ENCODE measurements at places on chromosomes 5 and 9.

- no peak for DNase-seq
Observed at GRCh38 chr9:124934290-124934689, 6.6 kb downstream of the GOLGA1 start.

- no peak for DNase-seq
Observed at GRCh38 chr9:22175972-22176545, 167.0 kb upstream of the CDKN2B start.

- DNase-seq: no peak
Observed at GRCh38 chr5:40603378-40603777, 76.3 kb upstream of the PTGER4 start.

DNA sequence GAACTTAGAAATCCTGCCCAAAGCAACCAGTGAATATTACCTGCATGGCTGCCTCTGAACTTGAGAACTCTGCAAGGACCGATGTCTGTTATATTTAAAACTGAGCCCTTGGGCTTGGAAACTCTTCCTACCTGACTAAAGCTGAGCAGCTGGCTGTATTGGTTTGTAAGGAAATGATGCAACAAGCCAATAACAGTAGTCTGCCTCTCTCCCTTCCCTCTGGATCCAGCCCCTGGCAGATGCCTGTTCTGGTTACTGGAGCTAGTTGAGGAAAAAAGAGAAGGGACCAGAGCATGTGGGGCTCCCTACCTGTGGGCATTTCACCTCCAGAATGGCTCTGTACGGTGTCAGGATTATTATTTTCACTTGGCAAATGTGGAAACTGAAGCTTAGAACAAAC, 34.7 kb downstream of the SH3RF2 start:
- DNase-seq: no peak

GRCh38 chr9:130682421-130683121, 11.0 kb upstream of the EXOSC2 start:
- DNase-seq: peak; percentile 45

- DNase-seq: no peak
Observed at GRCh38 chr5:90956511-90957097, 398.0 kb downstream of the ADGRV1 start.

- no peak for DNase-seq
Observed at GRCh38 chr9:98594546-98595160, 114.1 kb downstream of the GABBR2 start.

DNA sequence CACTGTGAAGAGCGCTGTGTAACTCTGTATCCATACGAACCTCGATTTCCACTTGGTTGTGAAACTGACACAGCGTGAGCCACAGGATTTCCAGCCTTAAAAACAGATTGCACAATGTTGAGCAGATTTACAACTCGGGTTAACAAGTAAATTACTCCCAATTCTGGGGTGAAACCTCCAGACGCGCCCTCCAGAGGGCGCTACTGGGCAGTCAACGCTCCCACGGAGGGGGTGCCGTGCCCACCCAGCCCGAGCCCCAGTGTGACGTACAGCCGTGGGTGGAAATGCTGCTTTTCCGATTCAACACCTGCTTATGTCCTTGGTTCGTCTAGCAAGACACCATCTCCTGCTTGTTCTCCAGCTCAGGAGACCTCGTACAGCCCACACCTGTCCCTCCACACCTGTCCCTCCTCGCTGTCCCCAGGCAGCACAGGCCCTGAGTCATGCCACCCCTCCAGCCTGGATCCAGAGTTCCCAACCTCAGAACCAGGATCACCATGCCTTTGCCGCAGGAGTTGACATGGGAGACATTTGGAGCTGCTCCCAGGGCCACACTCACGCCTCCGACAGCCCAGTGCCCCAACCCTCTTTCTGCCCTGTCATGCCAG, 34.4 kb upstream of the SLC6A3 start:
- DNase-seq: no peak

- no peak for DNase-seq
Observed at GRCh38 chr5:128572930-128573319, 34.9 kb upstream of the FBN2 start.

DNA sequence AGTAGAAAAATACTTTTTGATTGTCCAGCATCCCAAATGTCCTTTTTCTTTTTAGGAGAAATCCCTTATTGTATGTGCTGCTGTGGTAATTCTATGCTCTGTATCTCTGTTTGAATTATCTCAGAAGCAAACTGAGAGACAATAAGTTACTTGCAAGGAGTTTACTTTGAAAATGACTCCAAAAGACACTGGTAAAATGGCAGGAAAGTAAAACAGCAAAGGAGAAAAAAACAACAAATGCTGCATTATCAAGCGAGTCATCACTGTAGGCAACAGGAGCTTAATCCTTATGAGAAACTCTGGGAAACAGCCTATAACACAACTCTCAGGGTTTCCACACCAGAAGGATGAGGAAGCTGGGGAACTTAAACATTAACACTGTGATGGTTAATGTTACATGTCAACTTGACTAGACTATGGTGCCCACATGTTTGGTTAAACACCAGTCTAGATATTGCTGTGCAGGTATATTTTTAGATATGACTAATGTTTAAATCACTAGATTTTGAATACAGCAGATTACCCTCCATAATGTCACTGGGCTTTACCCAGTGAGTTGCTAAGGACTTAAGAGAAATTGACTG, 92.6 kb upstream of the GAS1 start:
- DNase-seq: no peak

DNA sequence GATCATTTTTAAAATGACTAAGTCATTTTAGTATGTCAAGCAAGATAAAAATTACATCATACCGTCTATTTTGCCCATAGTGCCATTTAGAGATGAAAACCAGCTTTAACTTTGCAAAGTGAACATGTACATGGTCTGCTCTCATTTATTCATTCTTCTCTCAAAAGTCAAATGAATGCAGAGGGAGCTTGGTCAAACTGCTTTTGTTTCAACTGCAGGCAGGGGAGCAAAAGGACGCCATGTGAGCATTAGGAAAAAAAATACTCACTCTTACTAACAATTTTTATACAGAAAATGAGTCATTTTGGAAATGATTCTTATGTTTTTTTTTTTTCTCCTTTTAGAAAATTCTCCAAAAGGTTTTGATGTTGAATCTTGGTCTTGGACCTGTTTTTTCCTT, 15.7 kb downstream of the SCGB3A1 start:
- DNase-seq: no peak

GRCh38 chr9:116447934-116448333, 239.2 kb upstream of the TRIM32 start:
- DNase-seq: no peak

DNA sequence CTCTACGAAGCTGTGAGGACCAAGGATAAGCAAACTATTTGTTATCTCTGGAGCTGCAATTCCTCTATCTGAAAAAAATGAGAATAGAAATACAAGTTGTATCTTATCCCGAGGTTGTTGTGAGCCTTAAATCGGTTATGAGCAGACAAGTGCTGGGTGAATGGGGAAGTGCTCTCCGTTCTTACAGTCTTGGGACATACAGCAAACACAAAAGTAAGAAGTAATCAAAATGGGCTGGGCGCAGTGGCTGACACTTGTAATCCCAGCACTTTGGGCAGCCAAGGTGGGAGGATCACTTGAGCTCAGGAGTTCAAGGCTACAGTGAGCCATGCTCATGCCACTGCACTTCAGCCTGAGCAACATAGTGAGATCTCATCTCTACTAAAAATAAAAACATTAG, 31.7 kb downstream of the ITK start:
- DNase-seq: no peak

- no peak for DNase-seq
Observed at GRCh38 chr9:71303351-71303750, 181.9 kb upstream of the TRPM3 start.

DNA sequence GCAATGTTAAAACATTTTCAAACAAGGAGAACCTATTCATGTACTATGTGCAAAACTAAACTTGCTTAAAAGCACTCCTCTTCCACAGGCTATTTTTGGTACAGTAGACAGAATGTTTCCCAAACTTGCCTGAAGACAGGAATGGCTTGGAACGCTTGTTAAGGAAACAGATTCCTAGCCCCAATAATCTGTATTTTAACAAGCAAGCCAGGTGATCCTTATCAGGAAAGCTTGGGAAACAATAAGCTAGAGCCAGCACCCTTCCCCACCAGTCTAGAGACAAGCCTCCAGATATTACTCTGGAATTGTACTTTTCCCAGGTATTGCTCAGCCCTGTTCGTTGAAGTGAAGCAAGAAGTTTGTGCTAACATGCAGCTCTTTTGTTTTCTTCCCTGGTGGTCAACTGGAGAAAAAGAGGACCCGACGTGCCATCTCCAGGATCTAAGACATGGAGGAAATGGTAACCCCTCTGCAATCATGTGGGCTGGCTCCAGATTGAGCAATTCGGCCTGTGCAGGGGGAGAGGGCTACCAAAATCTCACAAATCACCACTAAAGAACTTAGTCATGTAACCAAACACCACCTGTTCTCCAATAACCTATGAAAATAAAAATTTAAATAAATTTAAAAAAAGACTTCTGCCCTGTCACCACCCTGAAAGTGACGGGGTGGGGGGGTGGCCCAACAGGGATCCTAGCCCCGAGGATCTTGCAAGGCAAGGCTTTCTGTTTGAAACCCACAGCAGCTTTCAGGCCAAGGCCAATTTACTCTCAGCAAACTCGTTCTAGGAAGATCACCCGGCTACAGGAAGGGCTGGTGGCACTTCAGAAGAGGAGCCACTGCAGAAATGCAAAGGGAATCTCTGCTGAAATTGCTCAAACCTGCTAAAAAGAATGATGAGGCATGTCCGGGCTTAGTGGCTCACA, 48.6 kb downstream of the SHB start:
- DNase-seq: no peak

DNA sequence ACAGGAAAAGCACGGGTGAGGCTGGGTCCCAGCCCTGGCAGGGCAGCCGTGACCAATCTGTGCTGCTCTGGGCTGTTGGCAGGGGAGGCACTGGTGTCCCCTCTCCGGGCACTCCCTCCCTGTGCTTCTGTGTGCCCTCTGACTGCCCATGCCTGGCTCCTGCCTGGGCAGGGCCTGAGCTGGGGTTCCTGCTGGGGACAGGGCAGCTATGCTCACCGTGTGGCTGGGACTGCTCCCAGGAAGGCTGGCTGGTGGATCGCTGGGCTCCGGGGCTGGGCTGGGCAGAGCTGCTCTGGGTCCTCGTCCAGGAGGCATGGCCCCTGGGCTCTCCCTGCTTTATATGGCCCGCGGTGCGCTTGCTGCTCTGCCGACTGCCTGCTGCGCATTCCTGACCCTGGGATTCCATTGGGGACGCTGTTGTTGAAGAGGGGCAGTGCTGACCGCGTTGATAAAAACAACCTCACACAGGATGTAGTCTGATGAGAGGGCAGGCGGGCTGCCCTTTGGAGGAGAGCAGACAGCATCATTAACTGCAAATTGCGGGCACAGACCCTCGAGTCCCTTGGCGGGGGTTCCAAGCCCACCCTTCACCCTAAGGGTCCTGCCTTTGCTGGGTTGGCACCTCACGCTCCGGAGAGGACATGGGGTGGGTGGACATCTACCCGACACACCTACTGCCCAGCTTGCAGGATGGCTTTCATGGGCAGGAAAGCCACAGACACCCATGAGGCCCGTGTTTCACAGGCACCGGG, 955 bp downstream of the QRFP start:
- DNase-seq: no peak

DNA sequence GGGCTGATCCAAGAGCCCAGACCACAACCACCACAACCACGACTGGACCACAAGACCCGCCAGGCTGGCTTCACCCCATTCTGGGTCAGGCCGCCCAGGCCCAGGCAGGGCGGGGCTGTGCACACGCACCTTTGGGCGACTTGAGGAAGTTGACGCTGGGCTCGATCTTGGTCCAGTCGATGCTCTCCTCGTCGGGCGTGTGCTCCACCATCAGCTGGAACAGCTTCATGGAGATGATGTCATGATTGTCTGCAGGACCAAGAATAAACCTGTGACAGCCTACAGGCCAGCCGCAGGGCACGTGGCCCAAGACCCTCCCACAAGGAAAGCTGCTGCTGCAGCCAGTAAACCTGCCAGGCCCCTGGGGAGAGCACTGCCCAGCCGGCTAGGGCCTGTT, 17.3 kb downstream of the LMAN2 start:
- no peak for DNase-seq

- no peak for DNase-seq
Observed at GRCh38 chr5:133881576-133882388, 86.6 kb downstream of the C5orf15 start.

GRCh38 chr5:100424787-100425186, 110.4 kb upstream of the FAM174A start:
- DNase-seq: no peak

GRCh38 chr9:15298362-15298761, 8.7 kb downstream of the TTC39B start:
- DNase-seq: no peak

GRCh38 chr9:119366909-119367682, 2.1 kb downstream of the BRINP1 start:
- no peak for DNase-seq

DNA sequence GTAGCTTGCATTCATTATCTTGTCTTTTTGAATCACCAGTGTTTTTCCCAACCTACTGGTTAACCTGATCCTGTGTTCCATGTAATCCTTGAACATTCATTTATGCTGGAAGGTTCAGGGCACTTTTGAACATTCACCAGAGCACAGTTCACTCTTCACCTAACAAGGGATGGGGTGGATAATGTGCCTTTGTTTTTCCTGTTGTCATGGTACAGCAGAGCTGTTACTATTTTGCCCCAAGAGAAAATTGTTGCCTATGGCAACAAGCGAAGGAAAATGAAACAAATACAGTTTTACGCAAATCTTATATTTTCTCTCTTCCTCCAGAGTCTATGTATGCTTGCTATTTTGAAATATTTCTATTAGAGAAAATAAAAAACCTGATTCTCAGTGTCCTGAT, 60.3 kb upstream of the RIOK2 start:
- DNase-seq: no peak

DNA sequence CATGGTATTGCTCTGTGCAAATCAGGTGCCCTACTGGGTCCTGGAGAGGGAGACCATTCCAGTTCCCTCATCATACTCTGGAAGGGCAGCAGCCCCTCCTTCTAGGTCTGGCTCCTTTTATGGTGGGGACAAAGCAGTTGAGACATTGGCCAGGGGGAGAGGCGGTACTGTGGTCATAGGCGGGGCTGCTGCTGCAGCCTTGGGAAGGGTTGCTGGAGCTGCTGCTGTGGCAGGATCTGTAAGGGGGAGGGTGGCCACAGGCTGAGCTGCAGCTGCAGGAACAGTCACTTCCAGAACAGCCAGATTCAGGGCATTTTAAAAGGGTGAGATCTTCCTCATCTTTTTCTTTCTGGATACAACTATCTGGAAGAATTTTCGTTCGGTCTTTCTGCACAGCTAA, 233.0 kb upstream of the SGCD start:
- no peak for DNase-seq

DNA sequence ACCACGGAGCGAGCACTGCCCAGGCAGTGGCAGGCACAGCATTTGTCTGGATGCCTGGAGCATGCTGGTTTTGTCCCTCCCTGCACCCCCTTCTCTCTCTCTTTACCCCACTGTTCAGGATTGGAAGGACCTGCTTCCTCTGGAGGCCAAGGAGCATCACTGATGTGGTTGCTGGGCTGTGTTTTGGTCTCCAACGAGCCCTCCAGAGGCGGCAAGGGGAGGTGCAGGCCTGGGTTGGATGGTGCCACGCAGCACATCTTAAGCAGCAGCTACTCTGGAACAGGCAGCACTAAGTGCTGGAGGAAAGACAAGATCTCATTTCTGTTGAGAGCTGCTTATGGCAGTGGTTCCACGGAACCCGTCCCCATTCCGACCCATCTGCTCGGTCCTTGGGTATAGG, 139.6 kb downstream of the CMYA5 start:
- no peak for DNase-seq

Measured in stimulated activated CD4-positive, alpha-beta T cell treated with anti-CD3 and anti-CD28 coated beads, Interleukin-15, amount 100 ng/mL, for 1 hour (primary cell).